ENCODE measurements at places on chromosomes 6 and 20.

- DNase-seq = no peak
These were observed 218.7 kb downstream of the TRDN start for GRCh38 chr6:123418071-123418470.

GRCh38 chr20:36147690-36148089 is 6.8 kb upstream of the EPB41L1 start:
- DNase-seq = no peak

DNA sequence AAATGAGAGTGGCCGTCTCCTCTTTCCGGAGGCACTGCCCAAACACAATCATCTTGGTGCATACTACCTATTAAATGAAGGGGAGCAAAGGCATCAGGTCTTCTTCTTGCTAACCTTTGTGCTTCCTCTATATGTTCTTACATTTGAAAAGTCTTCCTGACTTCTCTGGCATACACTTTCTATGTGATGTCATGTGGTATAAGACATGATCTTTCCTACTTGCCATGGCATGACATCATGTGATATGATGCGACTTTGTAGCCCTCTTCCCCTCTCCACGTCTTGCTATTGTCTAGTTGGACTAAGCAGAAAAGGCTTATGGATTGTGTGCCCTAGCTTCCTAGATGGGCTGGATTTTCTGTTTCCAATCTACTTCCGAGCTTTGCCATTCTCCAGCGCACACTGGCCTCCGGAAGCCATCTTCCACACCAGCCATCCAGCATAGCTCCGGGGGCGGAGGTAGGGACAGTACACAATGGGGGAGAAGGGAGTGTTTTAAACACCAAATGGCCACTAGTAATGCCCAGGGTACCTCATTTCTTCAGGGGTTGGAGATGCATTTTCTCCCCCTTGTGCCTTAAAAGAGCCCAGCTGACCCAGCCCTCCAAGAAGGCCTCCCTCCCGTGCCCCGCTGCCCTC is 8.8 kb upstream of the NEDD9 start:
- no peak for DNase-seq

DNA sequence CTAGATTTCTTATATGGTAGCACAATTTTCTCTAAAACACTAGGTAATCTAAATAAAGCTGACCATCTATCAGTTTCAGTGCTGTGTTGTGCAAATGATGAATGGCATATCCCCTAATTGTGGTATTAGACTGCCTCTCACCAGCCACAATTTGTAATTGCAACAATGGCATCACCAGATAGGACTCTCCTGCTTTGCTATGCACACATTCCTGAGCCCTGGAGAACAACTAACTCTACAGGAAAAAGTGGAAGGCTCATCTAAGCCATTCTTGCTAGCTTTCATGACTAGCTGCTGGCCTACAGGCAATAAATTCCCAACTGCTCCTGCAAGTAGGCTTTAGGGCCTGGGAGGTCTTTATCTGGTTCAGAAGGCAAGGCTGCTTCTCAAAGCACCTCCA is 974.1 kb downstream of the EYS start:
- no peak for DNase-seq

DNA sequence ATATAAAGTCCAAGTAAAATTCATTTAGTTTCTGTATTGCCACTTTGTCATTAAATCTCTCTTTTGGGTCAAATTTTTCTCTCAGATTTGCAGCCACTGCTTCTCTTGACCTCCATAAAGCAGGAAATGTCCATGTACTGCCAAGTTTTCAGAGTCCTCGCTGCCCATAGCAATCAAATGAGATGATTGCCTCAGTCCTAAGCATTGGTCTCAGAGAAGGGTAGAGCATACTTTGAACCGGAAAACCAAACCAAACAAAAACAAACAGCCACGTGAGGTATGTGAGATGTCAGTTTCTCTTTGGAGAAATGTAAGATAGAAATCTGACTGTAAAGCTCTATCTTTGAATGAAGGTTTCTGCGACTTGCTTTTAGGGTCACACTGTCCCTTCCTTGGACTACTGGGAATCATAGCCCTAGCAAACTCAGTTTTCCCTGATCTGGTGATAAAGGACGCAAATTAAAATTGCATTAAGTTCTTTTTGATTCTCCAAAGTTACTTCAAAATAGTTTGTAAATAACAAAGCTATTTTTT is 505.4 kb upstream of the CITED2 start:
- no peak for DNase-seq

- no peak for DNase-seq
These were observed 33.5 kb downstream of the DACT2 start for GRCh38 chr6:168286116-168286515.

- no peak for DNase-seq
These were observed 252.0 kb downstream of the TBX18 start for GRCh38 chr6:84512391-84512790.

- DNase-seq = peak; percentile 53
These were observed 2.0 kb upstream of the PLCG1 start for GRCh38 chr20:41135187-41135887.

GRCh38 chr6:44404022-44404714 is 16.7 kb downstream of the CDC5L start:
- no peak for DNase-seq

DNA sequence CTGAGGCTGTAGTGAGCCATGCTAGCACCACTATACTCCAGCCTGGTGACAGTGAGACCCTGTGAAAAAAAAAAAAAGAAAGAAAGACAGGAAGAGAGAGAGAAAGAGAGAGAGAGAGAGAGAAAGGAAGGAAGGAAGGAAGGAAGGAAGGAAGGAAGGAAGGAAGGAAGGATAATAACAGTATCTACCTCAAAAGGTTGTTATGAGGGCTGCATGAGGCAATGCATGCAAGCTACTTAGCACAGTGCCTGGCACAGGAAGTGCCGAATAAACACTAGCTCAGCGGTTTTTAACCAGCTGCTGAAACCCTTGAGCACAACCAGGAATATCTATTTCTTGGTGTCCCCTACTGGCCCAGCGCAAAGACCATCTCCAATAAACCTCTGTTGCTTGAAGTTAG is 62.3 kb upstream of the TBC1D7 start:
- no peak for DNase-seq
